ENCODE measurements at places on chromosomes 4 and X.

DNA sequence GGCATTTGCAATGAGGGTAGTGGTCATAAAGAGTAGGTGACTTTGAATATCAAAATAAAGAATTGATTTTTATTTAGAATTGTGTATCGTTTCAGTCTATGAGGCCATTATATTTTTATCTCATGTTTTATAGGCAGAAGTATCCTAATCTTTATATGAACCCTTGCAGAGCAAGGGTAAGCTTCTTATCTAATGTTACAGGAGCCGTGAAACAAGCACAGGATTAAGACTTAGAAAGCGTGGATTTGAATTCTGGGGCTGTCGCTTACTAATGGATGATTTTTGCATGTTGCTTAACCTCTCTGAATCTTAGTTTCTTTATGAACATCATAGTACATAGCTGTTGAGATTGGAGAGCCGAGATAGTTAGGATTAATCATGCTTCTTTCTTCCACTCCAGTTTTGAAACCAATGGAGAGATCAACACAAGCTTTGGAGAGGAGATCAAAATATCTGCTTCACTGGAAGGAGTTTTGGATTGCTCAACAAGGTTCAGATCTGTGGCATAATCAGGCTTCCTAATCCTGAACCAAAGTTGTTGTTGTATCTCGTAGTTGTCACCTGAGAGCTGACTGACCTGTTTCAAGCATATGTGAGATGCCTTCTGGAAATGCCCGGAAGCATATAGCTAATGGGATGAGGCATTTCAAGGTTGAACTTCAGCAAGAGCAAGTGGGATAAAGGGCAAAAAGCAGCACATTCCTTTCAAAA is 166.9 kb upstream of the GK2 start:
- no peak for DNase-seq

DNA sequence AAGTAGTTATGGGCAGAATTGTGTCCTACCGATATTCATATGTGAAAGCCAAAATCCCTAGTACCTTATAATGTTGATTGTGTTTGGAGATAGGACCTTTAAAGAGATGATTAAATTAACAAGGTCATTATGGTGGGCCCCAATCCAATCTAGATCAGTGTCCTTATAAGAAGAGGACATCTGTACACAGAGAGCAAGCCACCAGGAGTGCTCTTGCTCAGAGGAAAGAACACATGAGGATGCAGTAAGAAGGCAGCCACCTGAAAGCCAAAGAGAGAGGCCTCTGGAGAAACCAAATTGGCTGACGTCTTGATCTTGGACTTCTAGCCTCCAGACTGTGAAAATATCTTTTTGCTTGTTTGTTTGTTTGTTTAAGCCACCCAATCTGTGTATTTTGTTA is 1290.8 kb upstream of the PABPC4L start:
- DNase-seq: no peak

DNA sequence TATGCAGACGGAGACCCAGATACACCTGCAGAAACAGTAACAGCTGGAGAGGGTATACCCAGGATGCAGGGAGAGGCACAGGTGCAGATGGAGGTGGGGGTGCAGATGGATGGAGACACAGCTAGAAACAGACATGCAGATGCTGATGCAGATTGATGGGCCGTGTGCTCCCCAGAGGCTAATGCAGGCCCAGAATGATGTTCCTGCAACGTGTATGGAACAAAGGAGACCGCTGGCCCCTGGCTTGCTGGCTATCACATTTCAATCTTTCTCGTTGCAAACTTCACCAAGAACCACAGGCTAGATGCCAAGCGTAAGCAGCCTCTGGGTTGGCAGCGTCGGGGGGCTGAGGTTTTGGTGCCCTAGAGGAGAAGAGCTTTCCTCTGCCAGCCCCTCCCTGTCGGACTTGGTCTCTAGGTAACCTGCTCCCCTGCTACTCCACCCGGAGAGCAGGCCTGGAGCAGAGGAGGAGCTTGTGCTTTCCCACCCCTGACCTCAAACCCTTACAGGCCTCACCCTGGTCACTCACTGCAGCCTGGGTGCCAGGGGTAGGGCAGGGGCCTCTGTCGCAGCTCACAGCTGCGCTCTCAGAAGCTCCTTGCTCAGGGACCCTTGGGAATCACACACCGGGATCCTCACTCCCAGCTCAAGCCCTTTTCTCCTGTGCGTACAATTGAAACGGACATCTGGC is 69.0 kb upstream of the PSAPL1 start:
- no peak for DNase-seq

GRCh38 chr4:33283818-33284217 is 2563.6 kb downstream of the PCDH7 start:
- DNase-seq: no peak

DNA sequence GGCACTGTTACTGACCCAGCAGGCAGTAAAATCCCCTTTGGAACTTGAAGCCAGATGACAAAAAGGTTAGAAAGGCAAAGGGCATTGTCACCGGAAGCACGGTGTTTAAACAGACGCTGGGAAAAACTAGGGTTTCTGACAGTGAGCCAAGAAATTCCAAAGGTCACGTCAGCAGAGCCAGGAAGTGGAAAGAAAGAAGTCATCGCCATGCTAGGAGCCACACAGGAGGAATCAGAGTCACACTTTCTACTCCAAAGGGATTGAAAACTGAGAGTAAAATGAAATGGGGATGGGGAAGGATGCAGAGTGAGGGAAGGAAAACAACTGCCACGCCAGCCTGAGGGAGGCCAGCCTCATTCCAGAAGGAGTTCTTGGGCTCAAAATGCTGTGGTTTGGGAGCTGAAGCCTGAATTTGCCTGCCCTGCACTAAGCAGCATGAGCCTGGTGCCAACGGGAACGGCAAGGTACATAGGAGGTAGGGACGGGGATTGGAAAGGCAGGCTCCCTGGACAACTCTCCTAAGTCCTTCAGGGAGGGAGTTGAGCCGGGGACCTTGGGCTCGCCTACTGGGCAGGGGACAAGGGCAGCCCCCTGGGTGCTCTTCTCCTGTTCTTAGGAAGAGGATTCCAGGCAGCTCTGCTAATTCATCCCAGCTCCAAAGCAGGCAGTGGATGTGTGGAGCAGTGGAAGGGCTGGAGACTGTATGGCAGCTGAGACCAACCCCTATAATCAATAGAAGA is 66.8 kb downstream of the SOWAHB start:
- DNase-seq: no peak

GRCh38 chr4:1409079-1409478 is 2.8 kb upstream of the NKX1-1 start:
- DNase-seq: no peak

GRCh38 chrX:120617996-120618630 is 11.7 kb downstream of the C1GALT1C1 start:
- DNase-seq: no peak

- DNase-seq: no peak
Measured at GRCh38 chr4:81274460-81274859, 59.4 kb upstream of the PRKG2 start.

DNA sequence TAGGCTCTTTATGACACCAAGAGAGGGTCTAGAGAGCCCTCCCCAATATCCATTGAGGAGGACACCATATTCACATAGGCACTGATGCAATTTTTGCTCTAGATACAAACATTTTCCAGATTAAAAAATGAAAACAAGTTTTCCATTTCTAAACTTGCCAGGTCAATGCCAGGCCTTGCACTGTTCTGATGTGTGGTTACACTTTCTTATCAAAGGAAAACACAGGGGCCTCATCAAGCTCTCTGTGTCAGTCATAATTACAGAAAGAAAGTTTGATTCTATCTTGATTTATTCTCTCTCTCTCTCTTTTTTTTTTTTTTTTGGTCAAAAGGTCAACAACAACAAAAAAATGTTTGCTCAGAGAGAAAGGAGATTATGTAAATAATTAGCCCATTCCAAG is 80.2 kb upstream of the ACSL4 start:
- DNase-seq: no peak

DNA sequence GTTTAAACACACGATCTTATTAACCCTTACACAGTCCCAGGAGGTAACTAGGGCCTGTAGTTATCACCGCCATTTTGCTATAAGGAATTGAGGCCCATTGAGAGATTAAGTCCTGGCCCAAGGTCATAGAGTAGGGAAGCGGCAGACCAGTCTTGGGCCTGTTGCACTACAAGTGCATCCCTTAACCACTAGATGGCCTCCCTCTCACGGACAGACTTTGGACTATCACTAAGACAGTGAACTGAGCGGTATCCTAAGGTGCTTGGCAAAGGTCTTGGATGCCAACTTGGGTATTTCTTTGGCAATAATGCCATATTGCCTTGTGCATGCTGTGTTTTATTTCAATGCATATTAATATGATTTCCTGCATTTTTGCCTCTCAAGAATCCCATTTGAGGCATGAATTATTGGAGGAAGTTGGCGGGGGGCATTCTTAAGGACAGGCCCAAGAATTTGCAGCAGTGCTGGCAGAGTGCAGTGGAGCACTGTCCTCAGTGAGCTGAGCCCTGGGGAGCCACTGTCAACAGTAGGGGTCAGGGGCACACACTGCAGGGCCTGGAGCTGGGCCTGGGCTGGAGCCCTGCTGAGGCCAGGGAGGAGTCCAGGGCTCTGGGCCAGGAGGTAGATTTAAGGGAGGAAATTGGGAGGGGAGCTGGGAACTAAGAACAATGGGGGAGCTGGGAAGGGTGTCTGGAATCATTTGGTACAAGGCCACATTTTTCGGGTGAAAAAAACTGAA is 147.4 kb downstream of the SMIM20 start:
- DNase-seq: no peak

DNA sequence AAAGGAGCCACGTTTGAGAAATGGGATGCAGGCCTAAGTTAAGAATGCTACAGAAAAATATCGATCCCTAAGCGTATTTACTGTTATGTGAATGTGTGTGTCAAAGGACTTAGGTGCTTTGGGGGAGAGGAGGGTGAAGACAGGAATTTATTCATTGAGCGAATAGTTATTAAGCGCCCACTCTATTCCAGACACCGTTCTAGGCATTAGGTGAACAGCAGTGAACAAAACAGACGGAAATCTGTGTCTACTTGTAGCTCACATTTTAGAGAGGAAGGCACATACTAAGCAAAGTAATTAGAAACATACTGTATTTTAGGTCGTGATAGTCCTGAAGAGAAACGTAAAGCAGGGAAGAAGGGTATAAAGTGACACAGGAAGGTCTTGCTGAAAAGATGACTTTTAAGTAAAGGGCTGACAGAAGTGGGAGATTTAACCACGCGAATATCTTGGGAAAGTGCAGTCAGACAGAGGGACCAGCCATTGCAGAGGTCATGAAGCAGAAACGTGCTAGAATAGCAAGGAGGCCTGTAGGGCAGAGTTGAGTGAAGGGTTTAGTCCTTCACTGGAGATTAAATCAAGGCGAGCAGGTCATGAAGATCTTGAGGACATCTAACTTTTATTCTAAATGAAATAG is 541 bp downstream of the AIMP1 start:
- no peak for DNase-seq

- no peak for DNase-seq
Measured at GRCh38 chr4:21512353-21512752, 436.2 kb downstream of the KCNIP4 start.

DNA sequence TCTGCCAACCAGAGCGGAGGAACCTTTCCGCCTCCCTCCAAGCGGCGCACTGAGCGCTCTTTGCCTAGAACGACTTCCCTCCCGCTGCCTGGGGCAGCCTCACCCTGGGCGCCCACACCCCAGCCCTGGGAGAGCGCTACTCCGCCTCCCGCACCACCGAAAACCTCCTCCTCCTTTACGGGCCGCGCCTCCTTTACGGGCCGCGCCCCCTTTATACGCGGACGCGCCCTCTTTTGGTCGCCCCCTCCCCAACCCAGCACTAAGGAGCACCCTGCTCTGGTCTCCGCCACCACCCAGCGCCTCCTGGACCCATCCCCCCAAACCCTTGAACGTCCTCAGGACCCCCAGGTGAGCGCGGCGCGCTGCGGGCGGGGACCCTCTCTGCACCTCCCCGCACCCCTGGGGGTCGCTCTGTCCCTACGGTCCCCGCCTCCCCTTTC is 586 bp upstream of the NSG1 start:
- DNase-seq: no peak

DNA sequence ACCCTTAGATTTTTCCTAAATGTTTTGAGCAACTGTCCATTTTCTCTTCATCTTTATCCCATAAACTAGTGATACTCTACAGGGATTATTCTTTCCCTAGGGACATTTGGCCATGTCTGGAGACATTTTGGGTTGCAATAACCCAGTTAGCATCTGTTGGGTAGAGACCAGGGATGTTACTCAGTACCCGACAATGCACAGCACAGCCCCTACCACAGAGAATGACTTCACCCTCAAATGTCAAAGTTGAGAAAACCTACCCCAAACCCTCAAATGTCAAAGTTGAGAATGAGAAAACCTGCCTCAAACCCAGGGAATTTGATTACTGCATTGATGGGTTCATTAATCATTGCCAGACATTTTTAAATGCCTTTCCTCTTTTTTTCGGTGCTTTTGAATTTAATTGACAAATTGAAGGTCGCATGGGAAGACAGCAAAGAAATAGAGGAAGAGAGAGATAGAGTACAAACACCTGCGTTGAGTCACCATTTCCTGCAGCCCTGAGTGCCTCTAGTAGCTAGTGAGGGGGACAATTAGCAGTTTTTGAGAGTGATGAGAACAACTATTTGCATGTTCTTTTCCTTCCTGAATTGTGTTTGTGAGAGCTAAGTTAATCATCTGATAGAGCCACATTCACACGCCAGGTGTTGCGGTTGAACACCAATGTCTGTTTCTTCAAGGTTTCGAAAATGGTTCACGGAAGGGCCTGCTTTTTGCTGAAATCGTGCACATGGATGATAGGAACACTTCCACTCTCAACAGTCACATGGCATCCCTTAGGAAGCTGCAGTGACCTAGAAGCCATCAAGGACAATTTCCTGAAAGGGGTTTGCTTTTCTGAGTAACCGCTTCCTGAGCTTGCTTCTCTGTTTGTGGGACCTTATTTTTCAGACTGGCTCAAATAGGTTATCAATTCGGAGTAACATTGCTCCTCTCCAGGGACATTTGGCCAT is 203.9 kb upstream of the VCX3A start:
- no peak for DNase-seq

DNA sequence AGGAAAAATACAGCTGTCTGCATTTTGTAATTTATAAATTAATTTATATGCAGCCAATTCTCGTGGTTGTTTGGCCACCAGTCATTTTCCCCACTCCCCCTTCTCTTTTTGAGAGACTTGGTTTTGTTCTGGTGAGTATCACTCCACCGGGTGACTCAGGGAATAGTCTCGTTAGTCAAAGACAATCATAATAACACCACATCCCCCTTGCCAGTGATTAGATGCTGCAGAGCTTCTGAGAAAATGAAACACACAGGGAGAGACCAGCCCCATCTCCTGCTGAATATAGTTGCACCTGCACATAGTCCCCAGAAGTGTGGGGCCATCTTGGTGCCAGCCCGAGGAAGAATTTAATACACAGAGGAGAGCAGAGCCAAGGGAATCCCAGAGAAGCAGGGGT is 8.0 kb upstream of the FNIP2 start:
- DNase-seq: no peak

- no peak for DNase-seq
Measured at GRCh38 chr4:133865612-133866327, 335.8 kb downstream of the PABPC4L start.

GRCh38 chrX:110135618-110136017 is 132.7 kb downstream of the TMEM164 start:
- DNase-seq: no peak

GRCh38 chr4:112219826-112220366 is 11.7 kb upstream of the AP1AR start:
- no peak for DNase-seq
